Stimulated activated CD8-positive, alpha-beta memory T cell treated with anti-CD3 and anti-CD28 coated beads, Interleukin-4, amount 100 ng/mL, for 1 hour (primary cell): ENCODE measurements at places on chromosomes 3 and 15.

DNA sequence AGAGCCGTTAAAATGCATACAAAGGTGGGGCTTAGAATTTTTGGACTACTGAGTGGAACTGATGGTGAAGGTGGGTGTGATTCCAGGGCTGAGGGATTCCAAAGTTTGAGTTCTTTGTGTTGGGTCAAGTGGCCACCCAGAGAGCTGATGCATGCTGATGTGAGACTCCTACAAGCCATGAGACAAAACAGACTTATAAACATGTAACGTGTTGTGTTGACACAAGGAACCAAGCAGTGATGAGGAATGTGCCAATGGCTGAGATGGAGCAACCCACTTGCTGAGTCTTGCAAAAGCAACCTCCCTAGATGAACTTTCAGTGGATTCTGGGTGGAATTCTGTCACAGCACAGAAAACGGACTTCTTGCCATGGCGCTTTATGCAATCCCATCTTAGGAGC is 289.0 kb downstream of the TLE3 start:
- no peak for DNase-seq

- DNase-seq = no peak
Measured at GRCh38 chr3:144963810-144964209, 992.2 kb downstream of the DIPK2A start.

DNA sequence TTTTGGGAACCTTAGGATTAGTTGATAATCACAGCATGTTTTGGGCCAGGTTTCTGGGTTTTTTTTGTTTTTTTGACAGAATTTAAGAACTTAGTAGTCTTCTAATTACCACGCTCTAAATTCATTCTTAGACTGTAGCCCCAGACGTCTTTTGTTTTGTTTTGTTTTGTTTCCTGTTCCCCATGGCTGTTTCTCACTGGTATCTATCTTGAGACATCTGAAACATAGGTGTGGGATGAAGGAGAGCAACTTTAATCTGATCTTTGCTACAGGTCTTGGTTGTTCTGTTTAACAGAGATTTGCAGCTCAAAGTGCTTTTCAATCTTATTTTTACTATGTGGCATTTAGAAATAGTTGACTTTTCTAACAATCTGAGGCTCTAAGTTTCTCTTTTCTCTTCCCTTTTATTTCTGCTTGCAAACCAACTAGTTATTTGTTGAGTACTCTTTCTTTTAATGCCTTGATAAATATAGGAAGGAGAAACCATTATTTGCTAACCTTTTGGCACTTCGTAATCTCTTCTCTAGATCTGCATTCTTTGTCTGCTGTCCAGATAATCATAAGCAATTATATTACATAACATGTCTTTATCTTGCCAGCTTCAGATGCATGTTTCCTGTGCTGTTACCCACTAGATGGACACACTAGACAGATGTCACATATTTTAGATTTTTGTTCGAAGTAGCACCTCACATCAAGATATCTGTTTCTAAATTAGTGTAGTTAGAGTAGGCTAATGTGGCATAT is 40.9 kb downstream of the FBXL2 start:
- DNase-seq = no peak

DNA sequence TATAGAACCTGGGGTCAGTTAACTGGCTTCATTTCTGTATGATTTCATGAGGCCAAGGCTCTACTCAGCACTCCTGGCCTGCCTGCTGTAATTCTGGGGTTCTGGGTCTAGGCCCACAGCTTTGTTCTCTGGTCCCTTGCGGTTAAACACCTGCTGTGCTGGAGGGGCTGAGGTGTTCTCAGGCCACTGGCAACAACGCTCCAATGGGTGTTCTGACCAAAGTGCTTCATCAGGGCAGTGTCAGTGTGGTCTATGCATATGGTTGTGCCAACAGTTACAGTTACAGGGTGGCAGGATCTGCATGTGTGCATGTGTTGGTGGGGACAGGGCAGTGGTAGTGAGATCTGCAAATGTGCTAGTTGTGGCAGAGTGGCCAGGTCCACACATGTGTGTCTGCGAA is 64.1 kb upstream of the GMNC start:
- DNase-seq = no peak

DNA sequence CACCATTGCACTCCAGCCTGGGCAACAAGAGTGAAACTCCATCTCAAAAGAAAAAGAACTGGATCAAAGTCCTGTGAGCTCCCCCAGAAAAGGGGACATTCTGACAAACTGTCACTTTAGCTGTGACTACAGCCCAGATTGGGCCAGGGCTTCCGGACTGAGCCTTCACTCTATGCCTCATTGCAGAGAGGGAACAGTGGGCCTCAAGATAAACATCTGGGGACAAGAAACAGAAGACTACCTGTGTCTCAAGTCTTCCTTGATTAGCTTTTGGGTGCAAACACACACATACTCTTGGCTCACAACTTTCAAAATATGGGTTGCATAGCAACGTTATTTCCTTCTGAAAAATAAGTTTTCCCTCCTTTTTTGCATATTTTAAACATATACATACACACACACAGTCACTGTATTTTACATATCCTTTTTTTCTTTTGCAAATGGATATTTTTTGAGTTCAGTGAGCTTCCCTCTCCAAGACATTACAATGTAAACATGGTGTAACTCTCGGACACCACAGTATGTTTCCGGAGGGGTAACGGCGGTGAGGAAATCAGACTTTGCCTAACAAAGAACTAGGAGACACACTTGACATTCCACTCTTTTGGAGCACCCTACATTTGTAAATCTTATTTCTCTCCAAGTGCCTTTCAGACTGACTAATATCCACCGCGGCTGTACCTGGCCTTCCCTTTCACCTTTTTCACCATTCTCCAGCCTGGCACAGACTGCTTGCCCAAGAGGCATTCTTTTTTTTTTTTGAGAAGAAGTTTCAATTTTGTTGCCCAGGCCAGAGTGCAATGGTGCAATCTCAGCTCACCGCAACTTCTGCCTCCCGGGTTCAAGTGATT is 3.5 kb downstream of the TKT start:
- no peak for DNase-seq

DNA sequence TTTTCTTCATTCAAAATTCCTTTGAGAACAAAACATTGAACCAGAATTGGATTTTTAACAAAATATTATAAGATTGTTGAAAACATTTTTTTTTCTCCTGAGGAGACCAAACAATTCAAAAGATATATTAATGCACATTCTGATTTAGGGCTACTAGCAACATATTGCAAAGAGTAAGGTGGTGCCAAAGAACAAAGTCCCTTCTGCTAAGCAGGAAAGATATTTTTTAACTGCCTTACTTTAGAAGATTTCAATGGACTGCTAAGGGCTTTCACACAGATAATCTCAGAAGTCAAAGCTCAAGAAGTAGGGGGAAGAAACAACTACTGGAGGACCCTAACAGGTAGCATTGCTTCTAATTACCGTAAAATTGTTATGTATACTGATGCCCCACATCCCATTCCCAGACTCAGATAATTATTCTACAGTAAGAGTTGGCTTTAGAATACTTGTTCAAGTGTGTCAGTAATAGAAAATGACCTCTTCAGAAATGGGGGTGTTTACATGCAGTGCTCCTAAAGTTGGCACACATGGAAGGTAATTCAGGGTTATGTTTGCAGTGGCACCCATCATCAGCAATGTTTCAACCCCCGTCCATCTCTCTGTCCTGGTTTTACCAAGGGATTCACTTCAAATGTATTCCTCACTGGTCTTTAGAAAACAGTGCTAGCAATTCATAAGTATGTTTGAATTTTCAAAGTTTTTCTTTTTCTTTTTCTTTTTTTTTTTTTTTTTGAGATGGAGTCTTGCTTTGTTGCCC is 354.7 kb downstream of the ZBTB20 start:
- DNase-seq = no peak

- no peak for DNase-seq
Measured at GRCh38 chr15:91135201-91136130, 35.4 kb downstream of the SV2B start.

DNA sequence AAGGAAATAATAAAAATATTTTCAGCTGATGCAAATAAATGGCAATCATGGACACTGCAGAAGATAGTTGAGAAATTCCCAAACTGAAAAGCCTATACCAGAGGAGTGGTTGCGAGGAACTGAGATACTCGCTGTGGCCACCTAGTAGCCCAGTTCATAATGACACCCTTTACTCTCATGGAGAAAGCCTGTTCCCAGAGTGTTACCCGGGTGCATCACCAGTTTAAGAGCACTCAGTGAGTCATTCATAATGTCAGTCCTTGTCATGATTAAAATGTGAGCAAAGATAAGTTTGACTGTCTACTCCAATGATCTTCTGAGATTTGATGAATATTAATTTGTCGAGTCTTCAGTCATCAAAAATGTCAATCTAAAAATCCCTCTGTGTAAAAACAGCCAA is 138.4 kb upstream of the LRRC3B start:
- no peak for DNase-seq

DNA sequence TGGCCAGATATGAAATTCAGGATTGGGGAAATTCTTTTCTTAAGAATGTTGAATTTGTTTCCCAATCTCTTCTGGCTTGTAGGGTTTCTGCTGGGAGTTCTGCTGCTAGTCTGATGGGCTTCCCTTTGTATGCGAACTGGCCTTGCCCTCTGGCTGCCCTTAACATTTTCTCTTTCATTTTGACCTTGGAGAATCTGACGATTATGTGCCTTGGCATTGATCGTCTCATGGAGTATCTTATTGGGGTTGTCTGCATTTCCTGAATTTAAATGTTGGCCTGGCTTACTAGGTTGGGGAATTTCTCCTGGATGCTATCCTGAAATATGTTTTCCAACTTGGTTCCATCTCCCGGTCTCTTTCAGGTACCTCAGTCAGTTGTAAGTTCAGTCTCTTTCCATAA is 152.2 kb downstream of the CFAP20DC start:
- no peak for DNase-seq

GRCh38 chr15:52257734-52258062 is 37.9 kb downstream of the MYO5C start:
- no peak for DNase-seq

- DNase-seq = no peak
Measured at GRCh38 chr3:180926526-180926925, 14.1 kb downstream of the FXR1 start.

GRCh38 chr3:124333931-124334640 is 342.2 kb upstream of the ROPN1 start:
- DNase-seq = no peak

DNA sequence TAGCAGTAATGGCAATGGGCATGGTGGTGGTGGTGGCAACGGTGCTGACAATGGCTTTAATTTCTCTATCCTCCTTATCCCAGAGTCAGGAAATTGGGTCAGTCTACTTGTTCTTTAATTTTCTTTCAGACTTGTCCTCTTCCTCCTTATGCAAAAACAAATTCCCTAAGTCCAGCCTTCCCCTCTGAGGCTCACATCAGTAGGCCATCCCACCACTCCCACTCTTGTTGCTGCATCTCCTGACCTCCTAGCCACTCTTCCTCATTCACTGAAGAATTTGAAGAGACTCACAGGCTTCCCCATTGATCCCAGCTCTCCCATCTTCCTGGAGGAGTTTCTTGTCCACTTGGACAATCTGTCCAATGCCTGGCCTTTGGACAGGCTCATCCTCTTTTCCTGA is 19.9 kb downstream of the DNAJB8 start:
- no peak for DNase-seq

GRCh38 chr15:69576948-69577351 is 124.3 kb downstream of the RPLP1 start:
- DNase-seq = no peak

- DNase-seq = no peak
Measured at GRCh38 chr3:20930034-20930433, 744.0 kb upstream of the SGO1 start.

GRCh38 chr15:92924216-92924615 is 24.1 kb downstream of the CHD2 start:
- DNase-seq = no peak

DNA sequence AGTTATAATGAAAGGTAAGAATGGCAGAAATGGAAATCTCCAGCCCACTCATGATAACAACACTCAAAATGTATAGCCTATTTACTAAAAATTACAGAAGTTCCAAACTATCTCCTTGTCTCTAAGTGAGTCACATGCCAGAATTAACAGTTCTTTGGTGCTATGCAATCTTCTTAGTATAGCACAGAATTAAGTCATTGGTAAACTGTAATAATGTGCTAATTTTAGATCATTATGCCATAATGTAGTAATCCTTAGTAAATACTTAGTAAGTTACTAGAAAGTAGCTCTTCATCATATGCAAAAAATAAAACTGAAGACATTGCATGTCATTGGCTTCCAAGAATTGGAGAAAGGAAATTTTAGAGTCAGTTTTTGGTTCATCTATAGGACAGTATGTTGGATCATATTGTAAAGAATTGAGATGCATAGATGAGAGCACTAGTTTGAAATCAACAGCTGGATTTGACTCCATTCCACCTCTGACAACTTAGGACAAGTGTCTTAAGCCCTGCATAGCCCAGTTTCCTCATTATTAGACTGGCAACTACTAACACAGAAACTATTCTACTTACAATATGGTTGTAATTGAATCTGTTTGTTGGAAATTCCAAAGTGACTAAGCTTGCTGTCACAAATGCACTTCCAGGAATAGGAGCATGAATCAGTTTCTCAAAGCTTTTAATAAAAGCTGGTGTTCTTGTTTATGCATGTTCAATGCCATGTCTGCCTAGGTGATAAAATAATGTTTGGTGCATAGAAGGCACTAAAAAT is 40.1 kb upstream of the CD47 start:
- DNase-seq = no peak

DNA sequence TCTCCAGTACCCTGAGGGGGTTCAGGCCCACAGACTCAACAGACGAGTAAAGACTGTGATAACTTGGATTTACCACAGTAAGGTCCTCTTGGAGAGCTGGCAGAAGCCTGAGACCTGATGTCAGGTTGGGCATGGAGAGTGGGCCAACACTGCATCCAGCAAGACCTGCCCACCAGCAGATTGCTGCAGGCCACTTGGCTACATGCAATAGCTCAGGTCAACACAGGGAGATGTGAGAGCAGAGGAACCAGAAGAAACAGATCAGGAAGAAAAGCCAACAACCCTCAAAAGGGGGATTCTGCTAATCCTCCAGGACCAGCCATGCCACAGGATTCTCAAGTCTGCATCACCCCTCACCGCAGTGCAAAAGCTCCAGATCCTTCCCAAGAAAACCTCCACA is 1.7 kb upstream of the IP6K1 start:
- DNase-seq = no peak

DNA sequence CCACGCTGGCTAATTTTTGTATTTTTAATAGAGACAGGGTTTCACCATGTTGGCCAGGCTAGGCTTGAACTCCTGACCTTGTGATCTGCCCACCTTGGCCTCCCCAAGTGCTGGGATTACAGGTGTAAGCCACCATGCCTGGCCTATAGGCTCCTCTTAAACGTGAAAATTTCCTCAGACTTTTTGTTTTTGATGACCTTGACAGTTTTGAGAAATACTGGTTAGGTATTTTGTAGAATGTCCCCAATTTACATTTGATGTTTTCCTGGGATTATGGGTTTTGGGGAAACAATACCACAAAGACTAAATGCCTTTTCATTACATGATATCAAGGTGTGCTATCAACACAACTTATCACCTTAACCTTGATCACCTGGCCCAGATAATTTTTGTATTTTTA is 20.7 kb downstream of the BCL2A1 start:
- DNase-seq = no peak

DNA sequence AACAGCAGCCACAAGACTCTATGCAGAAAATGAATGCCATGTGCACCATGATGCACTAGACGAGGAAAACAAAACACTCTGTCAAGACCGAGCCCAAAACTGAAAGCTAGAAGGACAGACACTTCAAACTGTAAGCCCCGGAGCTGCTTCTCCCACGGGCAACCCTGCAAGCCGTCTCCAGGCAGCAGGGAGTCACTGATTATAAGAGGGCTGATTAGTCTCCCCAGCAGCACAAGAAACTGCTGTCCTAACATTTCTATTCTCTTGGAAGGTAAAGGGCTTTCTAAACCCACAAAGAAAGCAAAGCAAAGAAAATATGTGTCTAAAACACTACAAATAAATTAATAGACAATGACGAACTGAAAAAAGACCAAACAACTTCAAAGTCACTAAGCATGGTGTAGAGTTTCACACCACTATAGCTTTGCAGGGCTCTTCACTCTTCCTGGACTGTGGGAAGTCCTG is 15.5 kb downstream of the TBC1D2B start:
- DNase-seq = no peak
